ENCODE measurements at places on chromosomes 16 and 17. TPM values are rescaled to one million over a fixed set of nuclear protein-coding genes. Genes with fewer than 3 reads are reported as not detected.

Gene IGF2BP1
- 17.2 TPM for total RNA-seq

Gene SKAP1
- not detected for total RNA-seq

Gene NPIPA5
- 0.52 TPM for total RNA-seq

Gene PRAC2
- total RNA-seq = not detected

Gene OTOA
- not detected for total RNA-seq

Gene SEPTIN12
- total RNA-seq = not detected

Gene C16orf74
- 14.1 TPM for total RNA-seq

Gene SYT17
- total RNA-seq = 3.7 TPM

Gene CWC25
- total RNA-seq = 7.4 TPM

Gene TNS4
- total RNA-seq = 7.9 TPM

Gene GJC1
- total RNA-seq = 23.2 TPM

Gene EVPLL
- not detected for total RNA-seq

Gene CHRNE
- 0.39 TPM for total RNA-seq

Gene FSCN2
- total RNA-seq = 1.1 TPM

Gene FA2H
- total RNA-seq = not detected

Gene IKZF3
- not detected for total RNA-seq

Gene B4GALNT2
- not detected for total RNA-seq

Gene CASKIN1
- total RNA-seq = 0.08 TPM

Gene FAM117A
- total RNA-seq = 5.4 TPM

Gene C17orf78
- total RNA-seq = not detected

Gene CACNG5
- not detected for total RNA-seq

Gene SPEM1
- not detected for total RNA-seq

Gene HYDIN
- 0.26 TPM for total RNA-seq

Gene NECAB2
- 0.39 TPM for total RNA-seq

Gene PMFBP1
- not detected for total RNA-seq

Gene KRT24
- total RNA-seq = not detected

Gene CORO6
- total RNA-seq = 1.0 TPM

Gene SHISA9
- total RNA-seq = not detected

Gene PRKCB
- not detected for total RNA-seq

Gene MFSD11
- total RNA-seq = 12.8 TPM

Gene NPB
- 0.48 TPM for total RNA-seq

Gene HSD11B2
- total RNA-seq = 2.7 TPM

Gene HS3ST3B1
- total RNA-seq = 22.8 TPM

Gene ATP6V0C
- total RNA-seq = 51.3 TPM

Gene OR4D1
- total RNA-seq = 0.32 TPM

Gene SLC12A3
- not detected for total RNA-seq

Gene SBK1
- under 0.01 TPM for total RNA-seq

Gene KRTAP17-1
- not detected for total RNA-seq

Gene GNG13
- total RNA-seq = not detected

Gene KRT33A
- total RNA-seq = not detected

Gene ZNF23
- 8.9 TPM for total RNA-seq

Gene ZPBP2
- not detected for total RNA-seq

Gene MARF1
- 19.5 TPM for total RNA-seq

Gene NPIPB2
- total RNA-seq = not detected

Gene RHBDL3
- total RNA-seq = 0.26 TPM

Gene PROCA1
- 3.8 TPM for total RNA-seq

Gene GSE1
- total RNA-seq = 41.2 TPM
